Activated T-cell treated with anti-CD3 and anti-CD28 coated beads for 1 hour (primary cell): ENCODE measurements at places on chromosomes 16 and 17.

- DNase-seq, result no peak
These were observed 68.5 kb upstream of the RPL38 start for GRCh38 chr17:74134991-74135390.

DNA sequence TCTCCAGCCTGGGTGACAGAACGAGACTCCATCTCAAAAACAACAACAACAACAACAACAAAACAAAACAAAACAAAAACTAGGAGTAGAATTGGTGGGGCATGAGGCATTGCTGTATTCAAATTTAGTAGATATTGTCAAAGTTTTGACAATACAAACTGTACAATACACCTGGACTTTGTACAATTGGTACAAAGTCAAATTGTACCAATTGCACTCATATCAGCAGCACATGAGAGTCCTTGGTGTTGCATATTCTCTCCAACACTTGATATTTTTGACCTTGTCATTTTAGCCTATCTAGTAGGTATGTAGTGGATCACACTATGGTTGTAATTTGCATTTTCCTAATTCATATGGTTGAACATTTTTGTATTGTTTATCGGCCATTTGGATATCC, 14.3 kb upstream of the ATF7IP2 start:
- DNase-seq, result no peak

- DNase-seq, result no peak
These were observed 8.0 kb downstream of the TBC1D24 start for GRCh38 chr16:2482708-2483534.

- DNase-seq, result no peak
These were observed 117.7 kb upstream of the WSCD1 start for GRCh38 chr17:5952518-5952917.

DNA sequence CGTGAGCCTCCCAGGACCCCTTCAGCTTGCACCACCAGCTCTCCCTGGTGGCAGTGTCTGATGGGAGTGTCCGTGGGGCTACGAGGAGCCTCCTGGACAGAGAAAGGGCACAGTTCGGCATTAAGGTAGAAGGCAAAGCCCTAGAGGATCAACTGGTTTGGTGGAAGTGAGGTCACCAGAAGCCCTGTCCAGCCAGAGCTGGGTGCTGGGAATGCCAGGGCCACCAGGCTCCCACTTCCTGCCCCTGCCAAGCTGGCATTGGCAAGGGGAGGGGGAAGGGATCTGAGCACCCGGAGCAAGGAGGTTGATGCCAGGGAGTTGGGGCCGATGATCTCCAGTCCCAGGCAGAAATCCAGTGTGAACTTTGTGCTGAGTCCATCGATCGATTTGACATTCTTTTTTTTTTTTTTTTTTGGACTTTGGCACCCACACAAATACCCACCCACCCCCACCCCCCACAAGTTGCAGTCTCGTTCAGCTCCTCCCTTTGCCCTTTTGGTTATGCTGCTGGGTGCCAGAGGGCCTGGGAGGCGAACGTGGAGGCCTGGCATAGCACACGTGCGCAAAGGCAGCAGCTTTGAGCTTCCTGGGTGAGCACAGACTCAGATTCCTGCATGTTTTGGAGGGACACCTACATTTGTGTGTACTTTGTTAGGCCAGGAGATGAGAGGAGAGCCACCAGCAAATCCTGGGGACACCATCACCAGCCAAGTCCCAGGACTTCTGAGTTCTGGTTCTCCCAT, 2.1 kb downstream of the NHERF1 start:
- DNase-seq, result no peak

DNA sequence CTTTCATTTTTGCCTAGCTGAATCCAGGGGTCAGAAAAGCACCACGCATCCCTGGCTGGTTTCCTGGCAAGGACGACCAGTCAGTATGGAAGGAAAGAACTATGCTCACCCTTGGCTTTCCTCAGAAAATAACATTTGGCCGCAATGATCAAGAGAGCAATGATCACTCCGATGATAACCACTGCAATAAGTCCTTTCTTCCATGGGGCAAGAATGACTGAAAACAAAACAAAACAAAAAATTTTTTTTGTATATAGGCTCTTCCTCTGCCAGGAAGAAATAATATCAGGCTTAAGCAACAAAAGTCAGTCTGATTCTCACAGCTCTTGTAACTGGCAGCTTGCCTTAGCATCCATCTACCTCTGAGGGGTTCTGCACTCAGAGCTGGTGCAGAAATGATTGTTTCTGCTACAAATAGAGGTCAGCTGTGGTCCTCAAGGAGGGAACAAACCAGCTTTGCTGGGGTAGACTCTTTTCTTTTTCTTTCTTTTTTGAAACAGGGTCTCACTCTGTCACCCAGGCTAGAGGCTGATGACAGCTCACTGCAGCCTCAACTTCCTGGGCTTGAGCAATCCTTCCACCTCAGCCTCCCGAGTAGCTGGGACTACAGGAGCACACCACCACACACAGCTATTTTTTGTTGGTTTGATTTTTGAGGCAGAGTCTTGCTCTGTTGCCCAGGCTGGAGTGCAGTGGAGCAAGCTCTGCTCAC, 35.7 kb downstream of the PECAM1 start:
- no peak for DNase-seq

GRCh38 chr17:81702934-81703746, at the start of gene MRPL12:
Gene MRPL12, plus strand, starts transcription at chr17:81703367. Its CDS starts 135 bp downstream, at chr17:81703502.
- peak; percentile 83 for DNase-seq

- no peak for DNase-seq
These were observed 474.5 kb upstream of the EEF2KMT start for GRCh38 chr16:5572056-5572455.

GRCh38 chr16:62036802-62037135, 531 bp upstream of the CDH8 start:
- no peak for DNase-seq

GRCh38 chr16:66441586-66442375, 14.7 kb downstream of the BEAN1 start:
- DNase-seq, result no peak

GRCh38 chr17:12644623-12645022, 21.1 kb upstream of the MYOCD start:
- no peak for DNase-seq

DNA sequence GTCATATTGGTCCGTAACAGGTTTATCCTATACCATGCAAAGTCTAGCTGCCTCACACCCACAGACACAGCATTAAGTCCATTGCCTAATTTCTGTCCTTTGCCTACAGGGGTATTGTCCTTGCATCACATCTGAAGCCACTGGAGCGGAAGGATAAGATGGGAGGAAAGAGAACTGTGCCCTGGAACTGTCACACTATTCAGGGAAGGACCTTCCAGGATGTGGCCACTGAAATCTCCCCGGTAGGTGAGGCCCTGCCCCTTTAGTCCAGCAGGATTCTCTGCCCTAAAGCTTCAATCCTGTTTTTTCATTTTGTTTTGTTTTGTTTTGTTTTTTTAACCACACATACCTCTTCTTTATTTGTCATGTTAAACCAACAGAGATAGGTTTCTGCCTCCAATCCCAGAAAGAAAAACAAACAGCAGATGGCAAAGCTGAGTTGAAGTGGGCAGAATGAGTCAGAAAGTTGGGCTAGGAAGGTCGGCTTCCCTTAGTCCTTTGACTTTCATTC, 2.2 kb upstream of the EFTUD2 start:
- DNase-seq, result no peak

- no peak for DNase-seq
These were observed 8.0 kb downstream of the TNRC6A start for GRCh38 chr16:24737391-24737871.

DNA sequence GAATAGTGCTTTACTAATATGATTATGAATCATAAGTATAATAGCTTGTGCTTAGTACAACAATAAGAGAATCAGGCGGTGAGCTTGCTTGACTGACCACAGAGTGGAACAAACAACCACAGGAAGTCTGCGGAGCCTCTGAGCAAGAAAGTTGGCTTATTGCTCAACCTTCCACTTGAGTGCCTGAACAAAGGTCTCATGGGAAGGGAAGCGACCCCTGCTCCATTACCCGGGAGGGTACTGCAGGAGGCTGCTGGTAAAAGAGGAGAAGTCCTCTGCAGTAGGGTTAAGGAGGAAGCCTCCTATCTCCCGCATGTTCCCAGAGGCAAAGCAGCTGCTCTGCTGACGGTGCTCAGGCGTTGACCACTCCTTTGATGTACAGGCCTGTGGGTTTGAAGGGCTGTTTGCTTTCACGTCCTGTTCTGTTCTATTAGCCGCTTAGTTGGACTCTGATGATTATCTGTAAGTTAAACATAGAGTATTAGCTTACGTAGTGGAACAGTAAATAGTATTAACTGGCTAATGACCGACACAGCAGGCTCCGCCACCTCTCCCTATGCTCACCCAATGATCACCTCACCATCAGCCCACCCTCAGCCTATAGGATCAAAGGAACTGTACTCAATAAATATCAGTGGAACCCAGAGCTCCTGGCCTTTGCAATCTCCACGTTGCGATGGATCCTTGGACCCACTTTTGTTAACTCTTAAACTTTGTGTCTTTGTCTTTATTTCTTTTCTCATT, 17.5 kb downstream of the ALOX15B start:
- no peak for DNase-seq

DNA sequence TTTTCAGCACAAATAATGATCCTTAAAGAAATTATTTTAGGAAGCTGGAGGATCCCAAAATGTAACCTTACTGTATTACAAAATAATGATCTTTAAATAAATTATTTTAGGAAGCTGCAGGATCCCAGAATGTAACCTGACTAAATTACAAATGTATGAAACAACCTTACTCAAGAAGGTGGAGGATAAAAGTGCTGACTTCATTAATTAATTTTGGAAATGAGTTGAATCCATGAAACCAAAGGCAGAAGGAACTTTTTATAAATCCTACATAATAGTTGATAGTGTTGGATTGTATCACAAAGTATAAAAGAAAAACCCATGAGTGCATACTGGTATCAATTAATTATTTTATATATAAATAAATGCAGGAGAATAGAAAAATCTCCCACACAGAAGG, 859.9 kb downstream of the KCNJ2 start:
- DNase-seq, result no peak

- peak; percentile 30 for DNase-seq
These were observed 16.1 kb downstream of the G6PC3 start for GRCh38 chr17:44086364-44087311.

- no peak for DNase-seq
These were observed 53.7 kb downstream of the NFAT5 start for GRCh38 chr16:69619514-69619913.

- DNase-seq, result no peak
These were observed 14.0 kb upstream of the TRAP1 start for GRCh38 chr16:3731126-3731935.

GRCh38 chr17:20086416-20087076, 77.4 kb downstream of the SPECC1 start:
- DNase-seq, result no peak

DNA sequence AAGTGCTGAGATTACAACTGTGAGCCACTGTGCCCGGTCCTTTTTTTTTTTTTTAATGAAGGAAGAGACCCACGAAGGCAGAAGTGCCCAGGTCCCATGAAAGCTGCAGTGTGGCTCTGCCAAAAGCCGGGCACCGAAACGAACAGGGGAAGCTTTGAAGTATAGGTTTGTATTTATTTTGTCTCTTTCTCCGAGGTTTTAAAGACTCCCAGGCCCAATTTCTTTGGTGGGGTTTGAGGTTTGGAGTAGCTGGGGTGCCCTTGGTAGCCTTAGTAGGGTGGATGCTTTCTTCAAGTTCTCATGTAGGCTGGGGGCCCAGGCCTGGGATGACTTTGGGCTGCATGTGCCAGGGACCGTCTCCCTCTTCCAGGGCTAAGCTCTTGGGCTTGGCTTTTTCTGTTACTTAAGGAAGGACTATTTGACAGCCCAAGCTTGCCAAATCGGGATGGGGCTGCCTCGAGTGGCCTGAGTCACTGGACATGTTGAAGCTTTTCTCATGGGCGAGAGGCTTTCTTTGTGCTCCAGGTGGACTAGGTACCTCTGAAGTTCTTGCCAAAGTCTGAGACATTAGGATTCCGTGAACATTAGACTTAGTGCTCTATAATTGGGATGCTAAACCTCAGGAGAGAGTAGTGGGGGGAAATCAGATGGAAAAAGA, 66.3 kb downstream of the WIPI1 start:
- DNase-seq, result no peak
